Skeletal muscle cell (primary cell): ENCODE measurements at places on chromosomes 5 and 9.

DNA sequence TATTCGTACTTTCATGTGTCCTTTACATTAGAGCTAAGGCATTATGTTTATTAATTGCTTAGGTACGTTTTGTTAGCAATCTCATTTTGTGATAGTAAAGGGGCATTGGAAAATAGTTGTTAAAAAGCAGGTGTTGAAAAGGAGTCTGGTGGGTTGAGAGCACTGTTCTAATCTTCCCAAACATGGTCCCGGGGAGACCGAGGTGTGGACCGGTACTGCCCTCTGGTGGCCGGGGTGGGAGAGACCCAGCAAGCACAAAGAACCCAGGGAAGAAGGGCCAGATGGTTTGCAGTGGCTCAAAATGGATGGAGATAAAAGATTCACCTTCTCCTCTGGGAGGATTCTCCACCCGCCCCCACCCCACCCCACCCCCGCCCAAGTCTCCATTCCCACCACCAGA, 26.1 kb downstream of the IDNK start:
- no peak for DNase-seq

DNA sequence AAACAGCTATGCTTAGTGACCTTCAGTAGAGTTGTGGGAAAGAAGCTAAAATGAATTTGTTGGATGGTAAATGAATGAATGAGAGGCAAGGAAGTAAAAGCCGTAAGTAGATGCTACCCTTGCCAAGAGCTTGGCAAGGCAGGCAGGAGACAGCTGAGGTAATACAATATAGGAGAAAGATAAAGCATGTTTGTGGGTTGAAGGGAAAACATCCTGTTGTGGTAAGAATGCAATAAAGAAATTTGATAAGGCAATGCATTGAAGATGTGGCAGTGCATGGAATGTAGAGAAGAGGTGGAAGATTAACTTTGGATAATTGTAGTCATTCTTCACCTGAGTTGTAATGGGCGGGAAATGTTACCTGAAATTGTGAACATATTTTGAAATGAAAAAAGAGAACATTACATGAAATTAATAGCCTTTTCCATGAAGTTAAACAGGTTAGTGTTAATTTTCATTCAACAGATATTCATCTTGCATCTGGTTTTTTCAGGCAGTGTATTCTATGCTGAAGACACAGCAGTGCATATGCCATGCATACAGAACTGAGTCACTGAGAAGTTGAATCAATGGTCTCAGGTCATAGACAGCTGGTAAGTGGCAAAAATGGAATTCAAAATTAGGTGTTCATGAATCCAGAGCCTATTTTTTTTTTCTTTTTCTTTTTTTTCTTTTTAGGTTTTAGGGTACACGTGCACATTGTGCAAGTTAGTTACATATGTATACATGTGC, 43.4 kb upstream of the SPINK5 start:
- no peak for DNase-seq

- no peak for DNase-seq
Measured at GRCh38 chr9:87864915-87865314, 17.8 kb upstream of the SPATA31E1 start.

GRCh38 chr5:103693517-103693916, 130.9 kb upstream of the NUDT12 start:
- DNase-seq = no peak

- DNase-seq = no peak
Measured at GRCh38 chr5:141398608-141399007, 861 bp downstream of the PCDHGB5 start.

- DNase-seq = peak; percentile 68
Measured at GRCh38 chr5:54807421-54807820, 178.0 kb downstream of the ESM1 start.

GRCh38 chr5:176818391-176819098, 8.2 kb downstream of the UNC5A start:
- no peak for DNase-seq

DNA sequence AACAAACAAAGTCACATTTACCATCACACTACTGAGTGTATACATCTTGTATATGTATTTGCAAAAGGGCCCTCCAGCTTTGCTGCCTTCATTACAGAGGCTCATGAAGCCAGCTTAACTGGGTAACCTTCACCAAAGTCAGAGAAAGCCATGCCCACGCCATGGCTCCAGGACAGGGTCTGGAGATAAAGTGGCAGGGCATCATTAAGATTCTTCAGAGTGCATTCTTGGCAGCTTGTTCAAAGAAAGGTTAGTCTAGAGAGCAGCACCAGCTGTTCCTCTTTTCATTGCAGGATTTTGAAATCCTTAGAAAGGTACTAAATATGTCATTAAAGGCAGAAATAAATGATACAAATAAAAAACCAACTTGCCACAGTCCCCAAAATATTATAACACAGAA, 333.2 kb downstream of the NDUFS4 start:
- no peak for DNase-seq

GRCh38 chr5:34043099-34043876, at the start of gene C1QTNF3:
TSS of gene C1QTNF3 (minus strand) at chr5:34043213. CDS start at chr5:34043125, 88 bp downstream.
- no peak for DNase-seq

GRCh38 chr9:107266624-107267368, 16.3 kb upstream of the RAD23B start:
- DNase-seq = no peak

GRCh38 chr5:154729613-154730012, 25.6 kb upstream of the LARP1 start:
- DNase-seq = no peak

DNA sequence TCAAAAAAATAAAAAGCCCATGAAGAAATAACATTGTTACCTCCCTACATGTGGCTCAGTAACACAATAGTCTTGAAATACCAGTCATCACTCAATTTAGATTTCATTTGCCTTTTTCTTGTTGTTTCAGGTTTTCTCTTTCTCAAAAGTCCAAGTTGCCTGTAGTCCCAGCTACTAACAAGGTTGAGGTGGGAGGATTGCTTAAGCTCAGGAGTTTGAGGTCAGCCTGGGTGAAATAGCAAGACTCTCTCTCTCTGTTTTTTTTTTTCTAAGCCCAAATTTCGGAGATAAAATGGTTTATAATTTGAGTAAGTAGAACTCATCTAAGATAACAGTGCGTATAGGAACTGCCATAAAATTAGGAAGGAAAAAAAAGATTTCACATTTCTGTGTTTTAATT, 17.5 kb upstream of the NDUFS4 start:
- no peak for DNase-seq

DNA sequence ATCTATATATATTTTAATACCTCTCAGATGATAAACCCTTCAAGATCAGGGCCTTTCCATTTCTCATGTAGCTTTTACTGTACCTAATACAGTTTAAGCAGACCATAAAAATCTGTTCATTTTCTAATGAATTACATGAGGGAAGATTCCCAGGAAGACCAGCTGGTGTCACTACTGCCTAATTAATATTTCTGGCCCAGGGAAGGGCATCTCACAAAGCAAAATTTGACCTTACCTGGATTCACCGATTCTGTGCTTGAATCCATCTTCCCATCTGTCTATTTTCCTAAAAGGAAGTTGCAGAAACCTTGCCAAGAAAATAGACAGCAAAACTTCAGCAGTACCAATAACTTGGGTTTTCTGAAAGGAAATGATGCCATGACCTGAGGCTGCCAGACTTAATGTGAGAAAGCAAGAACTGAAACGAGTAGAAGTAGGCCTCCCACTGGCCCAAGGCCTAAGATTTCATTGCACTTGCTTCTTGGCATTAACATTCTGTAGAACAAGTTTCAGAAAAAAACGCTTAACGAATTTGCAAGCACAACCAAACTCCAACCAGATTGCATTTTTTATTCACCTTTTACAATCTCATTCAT, 83.0 kb upstream of the GLIS3 start:
- no peak for DNase-seq

GRCh38 chr5:108898707-108899106, 151.0 kb downstream of the FER start:
- no peak for DNase-seq

GRCh38 chr5:151625285-151625684, 34.2 kb upstream of the FAT2 start:
- DNase-seq = no peak

DNA sequence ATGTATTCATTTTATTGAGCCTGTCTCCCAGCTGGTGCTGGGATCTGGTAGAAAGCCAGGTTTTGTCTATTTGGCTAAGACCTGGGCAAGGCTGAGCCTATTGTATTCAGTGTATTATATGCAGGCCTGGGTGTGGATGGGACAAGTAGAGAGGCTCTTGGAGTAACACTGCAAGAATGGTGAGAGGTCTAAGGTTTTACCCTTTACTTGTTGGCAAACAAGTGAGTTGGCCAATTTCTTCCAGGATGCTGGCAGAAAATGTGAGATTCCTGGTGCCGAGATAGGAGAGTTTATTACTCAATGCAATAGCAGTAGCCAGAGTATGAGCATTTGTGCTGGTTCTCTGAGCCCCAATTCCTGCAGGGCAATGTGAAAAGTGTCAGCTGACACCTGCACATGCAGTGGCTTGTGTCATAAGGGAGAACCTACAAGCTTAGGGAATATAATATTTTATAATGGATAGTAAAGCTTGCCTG, 141.7 kb upstream of the PRLR start:
- no peak for DNase-seq

GRCh38 chr5:78638423-78638822, 10.1 kb downstream of the LHFPL2 start:
- DNase-seq = peak; percentile 63

DNA sequence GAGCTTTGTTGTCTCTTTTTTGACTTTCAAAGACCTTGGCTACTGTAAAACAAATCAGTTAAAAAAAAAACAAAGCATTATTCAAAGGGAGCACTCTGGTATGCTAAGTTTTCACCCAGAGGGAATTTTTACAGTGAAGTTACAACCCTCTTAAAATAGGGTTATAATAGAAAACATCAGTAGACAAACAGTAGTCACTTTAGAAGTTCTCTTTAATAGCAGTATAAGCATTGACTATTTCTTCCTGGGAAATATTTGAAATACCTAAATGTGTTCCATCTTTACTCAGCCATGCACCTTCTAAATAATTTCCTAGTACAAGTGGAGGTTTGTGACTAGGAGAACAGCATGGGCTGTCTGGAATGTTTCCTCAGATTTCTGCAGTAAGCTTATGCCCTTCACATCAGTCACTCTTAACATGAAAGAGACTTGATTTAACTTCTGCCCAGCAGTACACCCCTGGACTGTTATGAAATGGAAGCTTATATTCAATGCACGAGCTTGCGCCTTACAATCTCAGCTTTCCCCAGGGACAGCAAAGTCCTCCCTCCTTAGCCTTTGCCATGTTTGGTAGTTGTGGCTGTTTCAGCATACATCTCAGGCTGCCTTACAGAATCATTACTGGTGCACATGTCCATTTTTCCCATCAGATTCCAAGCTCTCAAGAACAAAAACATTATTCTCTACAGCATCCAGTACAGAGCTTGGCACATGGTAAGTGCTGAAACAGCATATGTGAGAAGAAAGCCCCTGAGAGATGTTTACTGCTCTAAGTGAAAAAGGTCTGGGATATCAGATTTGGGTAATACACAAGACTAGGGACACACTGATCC, 191.5 kb downstream of the ZNF608 start:
- DNase-seq = no peak

GRCh38 chr5:53884844-53885243, 324.4 kb downstream of the NDUFS4 start:
- DNase-seq = no peak

DNA sequence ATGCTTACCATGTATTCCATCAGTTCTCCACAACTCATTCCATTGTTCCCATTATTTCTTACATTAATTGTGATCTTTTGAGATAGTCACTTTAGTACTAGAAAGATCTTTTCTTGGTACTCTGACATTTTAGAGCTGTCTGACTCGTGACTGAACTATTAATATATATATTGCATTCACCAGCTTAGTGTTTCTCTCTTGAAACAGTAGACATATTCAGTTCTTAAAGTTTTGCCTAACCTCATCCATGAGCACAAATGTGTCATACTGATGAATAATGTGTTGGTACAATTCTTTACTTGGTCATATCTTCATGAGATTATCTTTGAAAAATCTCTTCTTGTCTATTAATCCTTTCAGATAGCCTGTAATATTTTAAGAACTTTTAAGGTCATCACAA, 74.3 kb downstream of the NLN start:
- DNase-seq = no peak

- DNase-seq = peak; percentile 48
Measured at GRCh38 chr9:2227144-2227867, 212.2 kb downstream of the SMARCA2 start.

- no peak for DNase-seq
Measured at GRCh38 chr5:148297731-148298130, 14.5 kb upstream of the SPINK7 start.

- no peak for DNase-seq
Measured at GRCh38 chr5:82054004-82054710, 82.3 kb downstream of the ATG10 start.

DNA sequence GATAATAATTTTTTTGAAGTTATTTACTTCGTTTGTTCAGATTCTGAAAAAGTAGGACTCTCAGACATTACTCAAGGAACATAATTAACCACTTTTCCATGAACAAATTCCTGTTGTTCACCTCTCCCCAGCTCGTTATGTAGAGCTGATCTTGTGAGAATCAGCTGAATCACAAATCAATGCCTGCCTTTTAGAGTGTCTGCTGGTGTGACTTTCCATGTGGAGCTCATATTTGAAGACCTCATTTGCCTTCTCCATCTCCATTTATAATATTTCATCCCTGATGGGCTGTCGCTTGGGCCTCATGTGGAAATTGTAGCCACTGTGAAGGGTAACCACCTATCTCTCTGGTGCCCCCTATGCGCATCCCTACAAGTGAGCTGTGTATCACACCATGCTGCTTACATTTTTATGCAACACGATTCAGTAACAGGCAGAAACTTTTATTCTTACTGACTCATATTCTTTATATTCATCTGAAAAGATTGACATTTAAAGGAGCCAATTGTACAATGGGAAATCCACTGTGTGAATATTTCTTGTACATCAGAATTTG, 111.3 kb downstream of the STK32A start:
- no peak for DNase-seq

- no peak for DNase-seq
Measured at GRCh38 chr9:114372921-114373448, 14.8 kb downstream of the AKNA start.

DNA sequence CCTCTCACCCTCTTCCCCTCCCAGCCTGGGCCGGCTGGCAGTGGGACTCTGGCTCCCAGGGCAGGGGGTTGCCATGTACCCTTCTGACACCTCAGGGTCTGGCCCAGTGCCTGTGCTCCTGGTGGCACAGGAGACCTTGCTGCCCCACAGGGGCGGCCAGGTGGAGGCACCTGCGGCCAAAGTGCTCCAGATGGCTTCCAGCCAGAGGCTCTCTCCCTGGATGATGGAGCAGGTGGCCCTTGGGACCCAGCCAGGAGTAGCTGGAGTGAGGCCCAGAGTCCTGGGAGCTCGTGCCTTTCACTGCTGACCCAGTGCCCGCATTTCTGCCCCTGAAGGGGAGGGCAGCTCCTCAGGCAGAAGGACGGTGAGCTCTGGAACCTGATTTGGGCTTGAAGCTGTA, 87.3 kb downstream of the NTNG2 start:
- DNase-seq = no peak

DNA sequence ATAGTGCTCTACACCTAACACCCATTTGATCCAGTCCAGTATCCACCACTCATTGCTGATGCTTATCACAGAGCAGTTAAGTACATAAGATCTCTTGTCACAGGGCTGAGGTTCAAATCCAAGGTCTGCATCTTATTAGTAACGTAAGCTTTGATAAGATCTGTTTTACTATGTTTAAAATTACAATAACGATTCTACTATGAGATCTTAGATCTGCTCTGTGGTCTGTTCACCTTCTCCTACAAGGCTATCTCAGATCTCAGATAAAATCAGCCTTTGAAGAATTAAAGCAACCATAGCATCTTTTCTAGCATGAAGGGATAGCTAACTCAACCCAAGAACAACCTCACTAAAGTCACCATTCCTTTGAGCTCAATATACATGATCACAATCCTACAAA, 431.0 kb upstream of the RORB start:
- DNase-seq = no peak

- no peak for DNase-seq
Measured at GRCh38 chr9:71687676-71688075, 80.6 kb downstream of the CEMIP2 start.
